Activated T-helper 1 cell treated with anti-CD3 and anti-CD28 coated beads, Interleukin-2, amount 50 U/mL, for 16 hours (primary cell): ENCODE measurements at places on chromosomes 2 and 18.
A peak's percentile ranks its signal among the peaks of the same experiment; 100 is the strongest.

DNA sequence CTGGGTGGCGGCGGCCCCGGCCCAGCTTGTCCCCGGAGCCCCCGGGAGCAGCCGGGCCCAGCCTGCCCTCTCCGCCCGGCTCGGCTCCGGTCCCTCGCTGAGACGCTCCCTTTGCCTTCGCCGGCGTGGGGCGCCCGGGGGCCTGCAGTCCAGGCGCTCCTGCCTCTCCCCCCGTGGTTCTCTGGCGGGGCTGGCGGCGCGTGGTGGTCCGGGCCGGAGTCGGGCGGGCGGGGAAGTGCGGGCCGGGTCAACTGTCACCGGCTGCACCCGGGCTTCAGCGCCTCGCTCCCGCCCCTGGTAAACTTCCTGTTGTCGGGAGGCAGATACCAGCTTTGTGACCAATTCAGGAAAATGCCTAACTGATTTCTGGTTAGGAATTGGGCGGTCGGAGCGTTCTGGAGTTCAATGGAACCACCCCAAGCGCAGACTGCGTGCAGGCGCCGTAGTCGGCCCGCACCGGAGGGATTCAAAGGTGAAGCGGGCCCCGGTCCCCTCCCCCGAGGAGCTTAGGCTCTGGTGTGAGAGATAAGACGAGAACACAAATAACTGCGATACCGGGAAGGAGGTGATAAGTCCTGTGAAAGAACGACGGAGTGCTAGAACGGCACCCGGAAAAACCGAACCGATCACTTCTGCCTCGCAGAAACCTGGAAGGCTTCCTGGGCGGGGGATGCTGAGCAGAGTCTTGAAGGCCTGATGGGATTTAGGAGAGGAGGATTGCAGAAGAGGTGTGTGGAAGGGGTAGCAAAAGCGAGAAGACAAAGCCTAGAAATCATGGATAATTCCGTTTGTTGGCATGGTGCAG lies 891 bp downstream of the CAB39 start:
- peak; percentile 28 for DNase-seq

DNA sequence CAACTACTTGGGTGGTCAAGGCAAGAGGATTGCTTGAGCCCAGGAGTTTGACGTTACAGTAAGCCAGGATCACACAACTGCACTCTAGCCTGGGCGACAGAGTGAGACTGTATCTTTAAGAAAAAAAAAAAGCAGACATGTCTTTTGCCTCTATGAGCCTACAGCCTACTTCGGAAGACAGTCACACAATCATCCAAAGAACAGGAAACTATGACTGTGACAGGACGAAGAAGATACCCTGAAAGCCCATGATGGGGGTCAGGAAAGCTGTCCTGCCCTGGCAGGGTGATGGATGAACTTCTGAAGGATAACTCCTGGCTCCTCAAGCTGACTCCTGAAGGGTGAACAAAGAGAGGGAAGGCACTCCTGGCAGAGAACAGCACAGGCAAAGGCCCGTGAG lies 251.7 kb upstream of the SIX2 start:
- no peak for DNase-seq

GRCh38 chr2:121545257-121545656 lies 14.6 kb downstream of the RNU4ATAC start:
- DNase-seq: no peak

DNA sequence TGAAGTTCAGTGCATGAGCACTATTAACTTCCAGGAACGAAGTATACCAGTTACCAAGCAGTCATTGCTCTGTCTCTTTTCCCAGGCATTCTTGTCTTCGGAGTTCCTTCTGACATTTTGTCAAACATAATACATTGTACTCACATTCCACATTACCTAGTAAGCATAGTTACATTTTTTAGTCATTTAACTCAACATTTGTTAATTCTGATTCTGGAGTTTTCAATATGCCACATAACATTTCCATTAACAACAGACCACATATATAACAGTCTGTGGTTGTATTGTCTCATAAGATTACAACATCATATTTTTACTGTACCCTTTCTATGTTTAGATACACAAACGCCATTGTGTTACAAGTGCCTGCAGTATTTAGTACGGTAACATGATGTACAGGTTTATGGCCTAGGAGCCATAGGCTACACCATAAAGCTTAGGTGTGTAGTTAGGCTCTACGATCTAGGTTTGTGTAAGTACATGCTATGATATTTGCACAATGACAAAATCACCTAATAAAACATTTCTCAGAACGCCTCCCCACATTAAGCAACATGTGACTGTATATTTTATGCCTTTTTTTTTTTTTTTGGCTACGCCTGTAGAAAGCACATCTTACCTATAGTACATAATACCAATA lies 187.1 kb downstream of the DYM start:
- DNase-seq: no peak
